ENCODE measurements at places on chromosomes 11 and 22.
A peak's percentile ranks its signal among the peaks of the same experiment; 100 is the strongest.

DNA sequence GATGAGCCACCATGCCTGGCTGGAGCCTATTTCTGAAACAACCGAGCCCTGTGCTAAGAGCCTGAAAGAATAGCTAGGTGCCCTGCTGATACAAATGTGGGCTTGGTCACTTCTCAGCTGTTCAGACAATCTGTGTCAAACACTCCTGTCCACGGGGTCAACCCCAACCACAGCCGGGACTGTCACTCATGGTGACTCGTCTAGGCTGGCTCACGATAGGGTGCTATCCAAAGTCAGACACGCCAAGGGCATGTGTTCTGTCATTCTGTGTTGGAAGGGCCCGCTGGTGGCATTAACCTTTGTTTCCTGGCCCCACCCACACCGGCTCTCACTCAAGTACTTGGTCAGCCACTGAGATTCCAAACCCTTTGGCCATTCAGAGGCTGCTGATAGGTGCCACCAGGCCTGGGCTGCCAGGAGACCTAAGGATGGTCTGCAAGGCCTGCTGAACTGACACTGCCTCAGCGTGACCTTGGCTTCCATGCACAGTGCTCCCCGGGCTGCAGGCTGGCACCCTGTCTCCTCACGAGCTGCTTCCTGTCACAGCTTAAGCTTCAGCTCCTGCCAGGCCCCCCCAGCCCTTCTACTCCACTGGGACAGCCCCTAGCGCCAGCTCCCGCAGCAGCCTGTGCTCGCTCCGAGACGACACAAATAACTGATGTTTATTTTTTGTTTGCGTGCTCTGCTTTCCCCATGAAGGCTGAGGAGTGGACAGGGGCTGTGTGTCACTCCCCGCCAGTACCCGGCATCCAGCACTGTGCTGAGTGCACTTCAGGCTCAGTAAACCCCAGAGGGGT is 14.2 kb upstream of the CDC42BPG start:
- peak; percentile 75 for DNase-seq

DNA sequence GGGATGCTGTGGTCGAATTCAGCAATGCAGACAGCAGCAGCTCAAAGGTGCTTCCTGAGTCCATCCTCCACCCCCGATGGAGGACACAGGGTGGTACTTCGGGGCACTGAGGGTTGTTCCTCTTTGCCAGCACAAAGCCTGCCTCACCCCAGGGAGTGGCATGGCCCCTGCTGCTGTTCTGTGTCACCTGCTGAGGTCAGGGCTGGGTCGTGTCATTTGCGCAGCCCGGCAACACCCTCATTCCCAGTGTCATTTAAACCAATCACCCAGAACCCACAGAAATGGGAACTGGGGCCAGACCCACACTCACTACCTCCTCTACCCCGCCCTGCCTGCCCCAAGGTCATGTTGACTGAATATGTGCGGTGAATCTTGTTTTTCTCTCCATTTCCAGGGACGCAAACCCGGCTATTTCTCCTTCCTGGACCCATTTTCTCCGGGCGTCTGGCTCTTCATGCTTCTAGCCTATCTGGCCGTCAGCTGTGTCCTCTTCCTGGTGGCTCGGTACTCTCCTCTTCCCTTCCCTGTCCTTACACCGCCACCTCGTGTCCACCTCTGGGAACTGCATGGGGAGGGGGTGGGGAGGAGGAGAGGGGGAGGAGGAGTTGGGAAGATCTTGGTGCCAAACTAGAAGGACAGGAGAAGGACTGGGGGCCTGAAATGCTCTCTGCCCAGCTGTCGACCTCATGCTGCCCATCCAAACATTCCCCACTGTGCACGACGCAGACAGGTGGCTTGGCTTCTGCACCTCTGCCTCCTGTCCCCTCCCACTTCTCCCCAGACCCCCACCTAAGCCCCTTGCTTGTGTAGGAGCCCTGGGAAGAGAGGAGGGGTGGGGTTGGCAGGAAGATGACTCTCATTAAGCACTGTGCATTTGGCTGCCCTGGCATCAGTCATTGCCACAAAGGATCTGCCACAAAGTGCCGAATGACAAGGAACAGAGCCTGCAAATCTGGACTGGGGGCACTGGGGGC is 71.2 kb upstream of the TBCEL start:
- DNase-seq, result peak; percentile 76

GRCh38 chr11:35106595-35106994 is 32.4 kb upstream of the CD44 start:
- DNase-seq, result peak; percentile 58

DNA sequence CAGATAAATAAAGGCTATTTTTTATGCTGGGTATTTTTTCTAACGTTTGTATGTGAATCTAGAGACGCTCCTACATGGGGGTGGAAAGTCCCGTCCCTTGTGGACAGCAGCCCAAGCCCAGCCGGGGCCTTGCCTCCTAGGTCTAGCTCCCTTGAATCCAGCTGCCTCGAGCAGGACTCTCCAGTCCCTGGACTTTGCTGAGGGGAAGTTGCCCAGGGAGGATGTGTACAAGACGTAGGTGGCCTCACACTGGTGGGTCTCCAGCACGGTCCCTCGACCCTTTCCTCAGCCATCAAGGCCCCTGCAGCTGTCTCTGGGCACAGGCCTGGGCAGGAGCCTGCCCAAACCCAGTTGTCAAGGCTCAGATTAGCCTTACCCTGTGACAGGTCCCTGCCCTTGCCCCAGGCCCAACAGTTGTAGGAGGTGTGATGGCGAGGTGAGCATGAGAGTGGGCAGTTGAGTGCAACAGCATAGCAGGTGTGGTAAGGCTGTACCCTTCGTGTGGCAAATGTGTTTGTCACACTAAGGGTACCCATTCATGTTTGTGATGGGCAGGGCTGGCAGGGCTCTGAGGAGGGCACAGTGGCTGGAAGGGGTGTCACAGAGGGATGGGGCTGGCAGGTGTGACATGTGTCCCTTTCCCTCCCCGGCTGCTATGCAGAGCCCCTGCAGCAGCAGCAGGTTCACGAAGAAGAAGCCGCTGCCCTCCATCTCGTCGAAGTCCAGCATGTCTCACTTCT is 3.4 kb downstream of the CCDC116 start:
- DNase-seq, result no peak

DNA sequence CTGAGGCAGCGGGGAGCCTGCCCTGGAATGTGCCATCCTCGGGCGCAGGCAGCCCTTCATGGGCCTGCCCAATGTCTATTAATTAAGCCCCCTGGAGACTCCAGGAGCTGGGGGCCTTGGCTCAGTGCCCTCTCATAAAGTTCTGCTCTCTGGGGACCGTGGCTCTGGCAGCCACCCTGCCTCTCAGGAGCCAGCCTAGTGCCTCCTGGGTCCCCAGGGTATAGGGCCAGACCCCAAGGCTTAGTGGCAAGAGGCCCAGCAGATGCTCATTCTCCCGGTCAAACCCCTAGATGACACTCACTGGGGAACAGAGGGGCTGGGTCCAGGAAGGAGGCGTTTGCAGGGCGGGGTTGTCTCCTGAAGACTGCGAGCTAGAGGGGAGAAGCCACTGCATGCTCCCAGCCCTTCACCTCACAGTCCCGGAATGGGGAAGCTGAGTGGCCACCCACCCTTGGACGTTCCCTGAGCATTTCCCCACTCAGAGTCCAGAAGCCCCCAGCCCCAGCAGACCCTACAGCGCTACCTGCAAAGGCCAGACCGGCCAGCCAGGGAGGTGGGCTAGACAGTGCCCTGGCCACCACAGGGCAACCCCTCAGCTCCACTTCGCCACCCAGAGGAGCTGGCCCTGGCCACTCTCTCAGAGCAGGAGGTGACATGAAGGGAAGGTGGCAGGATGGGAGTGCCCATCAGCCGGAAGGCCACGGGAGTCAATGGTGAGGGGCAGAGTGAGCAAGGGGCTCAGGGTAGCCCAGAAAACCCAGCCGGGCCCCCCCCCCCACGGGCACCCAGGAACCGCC is 83.0 kb downstream of the CDKN1C start:
- DNase-seq, result no peak

- DNase-seq, result peak; percentile 87
Measured at GRCh38 chr11:73177778-73178539, 35.8 kb upstream of the FCHSD2 start.

GRCh38 chr11:8603696-8604077 is 9.7 kb upstream of the STK33 start:
- DNase-seq, result no peak

DNA sequence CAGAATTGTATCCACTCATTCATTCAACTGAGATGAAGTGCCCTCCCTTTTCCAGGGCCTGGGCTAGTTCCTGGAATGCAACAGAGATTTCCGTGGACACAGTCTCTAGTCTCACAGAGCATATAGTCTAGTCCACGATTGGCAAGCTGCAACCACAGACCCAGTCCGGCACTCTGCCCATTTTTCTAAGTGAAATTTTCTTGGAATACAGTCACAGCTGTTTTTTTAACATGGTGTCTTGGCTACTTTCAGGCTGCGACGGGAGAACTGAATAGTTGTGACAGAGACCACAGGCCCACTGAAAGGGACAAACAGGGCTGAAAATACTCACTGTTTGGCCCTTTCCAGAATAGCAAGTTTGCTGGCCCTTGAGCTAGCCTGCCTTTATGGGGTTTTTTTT is 29.2 kb downstream of the ALG12 start:
- no peak for DNase-seq

- DNase-seq, result no peak
Measured at GRCh38 chr11:116172156-116172555, 600.6 kb downstream of the BUD13 start.

GRCh38 chr11:65436412-65437032 is 13.9 kb downstream of the NEAT1 start:
- no peak for DNase-seq

DNA sequence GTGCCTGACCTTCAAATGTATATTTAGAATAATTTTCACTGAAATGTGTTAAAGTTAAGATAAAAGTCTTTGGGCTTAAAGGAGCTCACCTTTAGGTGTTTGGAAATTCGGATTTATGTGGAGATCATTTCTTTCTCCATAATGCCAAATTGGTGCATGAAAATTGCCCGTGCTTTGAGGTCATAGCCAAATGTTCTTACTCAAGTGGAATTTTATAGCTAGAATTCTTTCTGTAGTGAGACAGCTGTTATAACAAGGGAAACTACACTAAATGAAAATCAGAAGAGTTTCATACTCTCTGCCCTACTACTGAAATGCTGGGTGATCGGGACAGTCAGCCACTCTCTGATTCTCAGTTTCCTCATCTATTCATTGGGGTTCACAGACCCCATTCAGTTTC is 89.5 kb upstream of the DBX1 start:
- no peak for DNase-seq
